ENCODE measurements at places on chromosomes 2 and 18.

DNA sequence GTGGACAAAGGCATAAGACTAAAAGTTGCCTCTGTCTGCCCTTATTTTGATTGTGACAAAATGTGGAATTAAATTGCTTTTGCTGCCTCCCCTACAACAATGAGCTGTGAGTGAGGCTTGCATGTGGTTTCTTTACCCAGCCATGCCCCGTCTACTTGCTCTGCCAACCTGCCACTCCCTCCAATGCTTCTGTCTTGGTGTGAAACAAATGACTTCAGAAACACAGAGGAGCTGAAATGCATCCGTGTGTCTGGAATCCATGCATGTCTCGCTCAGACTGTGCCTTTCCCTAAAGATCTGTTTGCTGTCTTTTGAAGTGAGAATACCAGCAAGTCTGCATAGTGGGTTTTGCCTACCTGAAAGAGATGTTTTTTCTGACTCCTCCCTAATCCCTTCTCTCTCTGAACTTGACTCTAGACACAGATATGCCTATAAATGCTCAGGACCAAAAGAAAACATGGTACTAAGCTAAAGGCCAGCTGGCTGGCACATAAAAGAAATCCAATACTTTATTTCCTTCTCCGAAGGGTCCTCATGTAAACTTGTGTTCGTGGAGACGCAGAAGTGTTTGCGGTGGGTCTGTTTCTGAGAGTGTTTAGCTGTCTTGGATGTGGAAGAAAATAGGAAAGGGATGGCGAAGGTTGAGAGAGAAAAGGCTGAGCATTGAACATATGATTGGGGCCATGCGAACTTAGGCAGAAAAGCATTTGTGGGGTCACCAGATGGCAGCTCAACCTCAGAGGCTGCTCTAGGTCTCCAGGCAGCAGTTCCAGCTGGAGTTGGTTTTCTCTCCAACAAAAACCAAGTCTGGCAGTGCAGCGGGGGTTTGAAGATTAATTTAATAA is 120.5 kb downstream of the CCBE1 start:
- DNase-seq, result no peak

DNA sequence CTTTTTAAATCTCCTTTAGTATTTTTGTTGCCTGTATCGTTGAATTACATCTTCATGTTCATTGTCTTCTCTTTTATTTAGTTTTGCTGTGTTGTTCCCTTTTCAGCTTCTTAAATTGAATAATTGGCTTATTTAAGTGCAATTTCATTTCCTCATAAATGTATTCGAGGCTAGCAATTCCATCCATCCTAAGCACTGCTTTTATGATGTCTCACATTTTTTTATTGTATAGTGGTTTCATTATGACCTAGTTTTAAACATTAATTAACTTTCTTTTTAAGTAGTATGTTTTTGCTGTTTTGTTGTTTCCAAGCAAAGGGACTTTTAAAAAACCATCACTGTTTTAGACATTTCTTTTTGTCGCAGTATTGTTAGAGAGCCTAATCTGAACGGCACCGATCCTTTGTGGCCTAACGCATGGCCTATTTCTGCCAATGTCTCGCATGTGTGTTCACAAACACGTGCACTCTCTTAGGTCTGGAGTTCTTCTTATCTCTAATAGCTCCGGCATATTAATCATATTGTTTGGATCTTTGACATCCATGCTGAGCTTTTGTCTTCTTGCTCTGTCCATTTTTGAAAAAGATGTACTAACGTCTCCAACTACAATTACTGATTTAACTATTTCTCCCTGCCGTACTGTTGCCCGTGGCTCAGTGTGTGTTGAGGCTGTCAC is 59.6 kb upstream of the ZNF516 start:
- no peak for DNase-seq

- DNase-seq, result no peak
These were observed 342.4 kb downstream of the INSIG2 start for GRCh38 chr2:118430510-118431164.

DNA sequence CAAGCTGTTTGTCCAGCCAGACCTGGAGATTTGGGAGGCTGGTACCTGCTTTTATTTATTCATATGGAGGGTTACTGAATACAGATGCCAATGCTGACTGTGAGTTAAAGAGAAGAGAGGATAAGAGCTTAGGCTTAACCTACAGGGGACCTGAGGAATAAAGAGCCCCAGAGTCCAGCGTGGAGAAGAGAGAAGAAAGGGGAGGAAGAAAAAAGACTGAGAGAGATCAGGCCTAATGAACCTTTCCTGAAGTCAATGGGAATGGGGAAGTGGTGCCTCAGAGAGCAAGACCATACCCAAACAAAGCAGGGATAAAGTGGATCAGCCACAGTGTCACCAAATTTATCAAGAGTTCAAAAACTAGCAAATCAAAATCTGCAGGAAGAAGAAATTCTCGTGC is 348.6 kb upstream of the KCNH7 start:
- no peak for DNase-seq

- no peak for DNase-seq
These were observed 731.4 kb upstream of the HS6ST1 start for GRCh38 chr2:129050101-129050500.

DNA sequence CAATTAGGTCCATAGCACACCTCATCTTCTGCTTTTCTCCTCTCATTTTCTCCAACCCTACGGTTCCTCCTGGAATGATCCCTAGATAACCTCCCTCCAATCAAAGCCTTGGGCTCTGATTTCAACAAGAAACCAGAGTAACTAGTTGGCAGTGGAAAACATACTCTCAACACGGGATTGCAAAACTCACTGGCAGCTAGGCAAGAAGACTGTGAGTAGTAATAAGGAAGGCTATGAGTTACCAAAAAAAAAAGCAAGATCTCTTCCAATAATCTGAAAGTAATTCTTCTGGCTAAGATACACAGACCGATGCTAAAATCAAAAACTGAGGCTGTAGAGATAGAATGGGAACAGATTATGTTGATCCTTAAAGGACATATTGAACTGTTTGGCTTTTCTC is 28.4 kb upstream of the CCDC102B start:
- no peak for DNase-seq

GRCh38 chr2:73403237-73403636 is 17.6 kb downstream of the ALMS1 start:
- DNase-seq, result no peak

DNA sequence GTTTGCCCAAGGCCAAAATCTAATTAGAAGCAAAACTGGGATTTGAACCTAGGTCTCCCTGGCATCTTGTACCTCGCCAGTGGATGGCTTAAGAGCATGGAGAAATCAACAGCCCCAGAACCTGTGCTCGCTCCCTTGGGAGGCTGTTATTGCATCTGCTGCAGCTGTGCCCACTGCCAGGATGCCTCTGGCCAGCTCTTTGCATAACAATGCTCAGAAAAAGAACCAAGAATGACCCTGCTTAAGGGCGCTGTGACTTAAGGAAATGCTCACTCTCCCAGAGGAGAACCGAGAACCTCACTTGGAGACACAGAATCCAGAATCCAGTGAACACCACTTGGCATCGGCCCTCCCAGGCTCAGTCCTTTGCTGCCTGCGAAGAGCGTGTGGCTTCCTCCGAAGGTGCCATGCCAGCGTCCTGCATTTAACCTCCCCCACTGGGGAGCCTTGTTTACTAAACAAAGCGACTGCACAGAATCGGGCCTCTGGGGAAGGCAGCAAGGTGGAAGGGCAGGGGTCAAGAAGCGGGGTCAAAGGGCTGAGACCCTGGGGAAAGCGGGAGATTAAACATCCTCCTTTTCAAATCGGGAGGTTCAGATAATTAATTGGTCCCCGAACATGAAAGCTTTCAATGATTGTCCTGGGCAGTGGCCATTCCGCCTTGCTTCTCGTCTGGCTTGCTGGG is 71.0 kb upstream of the BOD1L2 start:
- DNase-seq, result no peak

DNA sequence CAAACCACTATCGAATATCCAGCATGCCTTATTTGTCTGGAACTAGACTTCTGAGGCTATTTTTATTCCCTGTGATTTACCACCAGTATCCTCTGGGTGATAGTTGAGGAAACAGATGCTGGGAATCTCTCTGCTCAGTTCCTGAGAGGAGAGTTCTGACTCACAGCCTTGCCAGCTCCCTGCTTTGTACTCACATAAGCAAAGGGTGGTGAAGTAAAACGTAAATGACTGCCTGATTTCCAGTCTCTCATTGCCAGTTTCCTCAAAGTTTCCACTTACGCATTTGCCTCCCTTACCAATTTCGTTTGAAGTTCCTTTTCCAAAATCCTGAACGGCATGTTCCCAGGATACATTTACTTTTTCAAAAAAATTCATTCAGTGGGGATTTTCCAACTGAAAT is 69.2 kb upstream of the HNRNPA3 start:
- DNase-seq, result no peak

GRCh38 chr2:240567872-240568677 is at the start of gene RNPEPL1:
Gene RNPEPL1, plus strand, starts transcription at chr2:240568484. Its CDS starts 103 bp downstream, at chr2:240568587.
- DNase-seq, result peak; percentile 47

- no peak for DNase-seq
These were observed 24.0 kb downstream of the MRPL44 start for GRCh38 chr2:223981241-223981640.

DNA sequence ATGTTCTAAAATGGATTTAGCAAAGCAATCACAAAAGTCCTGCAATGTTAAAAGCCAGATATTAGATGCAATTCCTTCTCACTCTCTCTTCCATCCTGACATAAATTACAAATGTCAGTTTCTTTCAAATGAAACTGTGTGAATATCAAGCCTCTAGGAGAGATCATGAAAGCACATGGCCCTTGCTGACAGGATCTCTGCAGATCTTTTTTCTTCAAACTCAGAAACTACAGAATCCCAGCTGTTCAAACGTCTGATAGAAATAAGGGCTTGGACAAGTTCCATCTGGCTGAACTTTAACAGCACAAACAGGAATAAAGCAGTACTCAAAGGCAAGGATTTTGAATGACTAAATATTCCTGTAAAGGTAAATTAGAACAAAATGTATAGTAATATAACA is 47.6 kb downstream of the PDE1A start:
- DNase-seq, result no peak

DNA sequence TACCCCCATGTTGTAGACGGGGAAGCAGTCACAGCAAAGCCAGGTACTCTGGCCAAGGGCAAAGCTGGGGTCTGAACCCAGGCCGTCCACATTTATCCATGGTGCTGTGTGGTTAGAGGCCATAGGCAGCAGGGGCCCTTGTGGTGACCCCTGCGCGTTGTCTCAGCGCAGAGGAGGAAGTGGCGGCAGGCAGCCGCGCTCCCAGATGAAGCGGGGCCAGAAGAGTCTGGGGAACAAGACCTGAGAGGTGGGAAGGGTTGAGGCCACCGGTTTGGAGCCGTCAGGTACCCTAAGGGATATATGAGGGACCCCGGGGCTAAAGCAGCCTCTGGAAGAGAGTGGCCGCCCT is 770 bp downstream of the ZNF396 start:
- peak; percentile 26 for DNase-seq

DNA sequence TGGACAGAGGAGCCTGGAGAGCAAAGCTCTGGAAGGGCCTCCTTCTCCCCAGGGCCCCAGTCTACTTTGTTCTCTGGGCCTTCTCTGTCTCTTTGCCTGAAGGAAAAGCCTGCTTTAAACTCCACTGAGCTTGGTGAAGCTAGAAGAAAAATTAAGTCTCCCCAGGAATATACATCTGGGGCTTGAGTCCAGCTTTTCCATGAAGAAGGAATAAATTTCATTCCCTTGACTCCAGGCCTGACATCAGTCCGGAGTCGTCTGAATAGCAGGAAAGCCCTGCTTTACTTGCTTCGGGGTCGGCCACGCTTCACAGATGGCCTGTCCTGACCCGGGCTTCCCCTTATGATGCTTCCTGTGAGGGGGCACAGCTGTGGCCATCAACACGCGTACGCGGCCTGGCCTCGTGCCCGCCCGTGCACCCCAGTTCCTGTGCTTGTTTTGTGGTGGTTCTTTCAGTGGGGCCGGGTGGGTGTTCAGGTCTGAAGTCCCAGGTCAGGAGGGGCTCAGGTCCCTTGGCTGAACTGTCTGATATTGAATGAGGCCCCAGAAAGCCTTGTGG is 73.6 kb downstream of the ACOXL start:
- DNase-seq, result no peak

DNA sequence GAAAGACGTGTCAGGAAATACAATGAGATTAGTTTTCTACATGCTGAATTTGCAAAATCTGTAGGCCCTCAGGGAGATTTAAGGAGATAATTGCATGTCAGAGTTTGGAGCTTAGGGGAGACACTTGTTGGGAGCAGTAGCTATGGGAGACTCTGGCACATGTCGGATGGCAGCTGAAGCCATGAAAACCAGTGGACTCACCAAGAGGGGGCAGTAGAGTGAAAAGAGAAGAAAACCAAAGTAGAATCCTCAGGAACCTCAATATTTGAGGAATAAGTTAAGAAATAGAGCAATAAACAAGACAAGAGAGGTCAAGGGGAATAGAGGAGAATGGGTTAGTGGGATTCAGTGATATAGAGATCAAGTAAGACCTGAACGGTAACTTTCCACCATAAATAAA is 24.8 kb downstream of the RUFY4 start:
- peak; percentile 13 for DNase-seq

- DNase-seq, result no peak
These were observed 478 bp downstream of the CLHC1 start for GRCh38 chr2:55231546-55232083.

- DNase-seq, result no peak
These were observed 62.2 kb downstream of the HAUS1 start for GRCh38 chr18:46166261-46166970.

DNA sequence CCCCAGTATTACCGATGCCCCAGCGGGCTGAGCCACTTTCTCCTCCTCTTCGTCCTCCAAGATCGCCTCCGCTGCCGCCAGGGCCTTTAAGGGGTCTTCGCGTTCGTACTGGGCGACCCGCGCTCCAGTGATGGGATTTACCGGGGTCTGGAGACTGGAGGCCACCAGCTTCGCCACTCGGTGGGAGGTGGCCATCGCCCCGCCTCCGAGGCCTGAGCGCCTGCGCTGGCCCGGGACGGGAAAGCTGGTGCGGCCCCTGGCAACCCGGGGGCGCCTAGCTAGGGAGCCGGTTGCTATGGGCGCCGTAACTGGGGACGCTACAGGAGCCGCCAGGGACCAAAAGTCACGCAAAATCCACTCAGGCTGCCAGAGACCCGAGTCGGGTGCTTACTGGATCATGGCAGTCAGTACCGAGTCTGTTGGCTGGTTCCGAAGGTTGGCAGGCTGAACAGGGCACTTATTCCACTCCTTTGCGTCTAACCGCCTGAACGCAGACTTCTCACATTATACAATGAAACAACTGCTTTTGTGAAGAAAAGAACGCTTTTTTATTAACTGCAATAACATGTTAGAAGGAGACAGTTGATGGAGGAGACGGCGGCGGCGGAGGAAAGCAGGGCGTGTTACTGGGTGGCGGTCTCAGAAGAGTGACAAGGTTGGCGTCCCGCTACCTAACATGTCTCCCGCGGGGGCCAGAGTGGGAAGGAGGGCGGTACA is at the start of gene FAM161A:
FAM161A (minus strand) TSS at position 214 of the 717 bp plus-strand sequence; CDS start at position 195, 19 bp downstream.
- peak; percentile 88 for DNase-seq

Data from hematopoietic multipotent progenitor cell treated with erythropoietin and hydrocortisone succinate and interleukin-3 and kit ligand, for 8 days (in vitro differentiated cells).